ENCODE measurements at places on chromosomes 5 and 9.
A peak's percentile ranks its signal among the peaks of the same experiment; 100 is the strongest.

DNA sequence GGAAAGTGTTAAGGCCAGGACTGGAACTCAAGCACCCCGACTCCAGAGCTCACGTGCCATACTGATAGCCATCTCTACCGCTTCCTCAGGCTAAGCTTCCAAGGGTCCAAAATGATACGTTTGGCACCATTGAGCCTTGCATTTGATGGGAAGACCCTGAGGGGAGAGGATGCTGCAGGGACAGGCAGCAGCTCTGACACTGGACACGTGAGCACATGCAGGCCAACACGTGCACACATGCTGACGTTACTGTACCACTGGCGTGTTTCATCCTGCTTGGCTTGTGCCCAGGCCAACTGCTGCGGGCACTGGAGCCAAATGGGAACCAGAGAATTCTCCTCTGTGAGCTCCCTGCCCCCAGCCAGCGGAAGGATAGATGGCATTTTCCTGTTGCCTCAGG lies 5.2 kb downstream of the FAT2 start:
- no peak for DNase-seq

DNA sequence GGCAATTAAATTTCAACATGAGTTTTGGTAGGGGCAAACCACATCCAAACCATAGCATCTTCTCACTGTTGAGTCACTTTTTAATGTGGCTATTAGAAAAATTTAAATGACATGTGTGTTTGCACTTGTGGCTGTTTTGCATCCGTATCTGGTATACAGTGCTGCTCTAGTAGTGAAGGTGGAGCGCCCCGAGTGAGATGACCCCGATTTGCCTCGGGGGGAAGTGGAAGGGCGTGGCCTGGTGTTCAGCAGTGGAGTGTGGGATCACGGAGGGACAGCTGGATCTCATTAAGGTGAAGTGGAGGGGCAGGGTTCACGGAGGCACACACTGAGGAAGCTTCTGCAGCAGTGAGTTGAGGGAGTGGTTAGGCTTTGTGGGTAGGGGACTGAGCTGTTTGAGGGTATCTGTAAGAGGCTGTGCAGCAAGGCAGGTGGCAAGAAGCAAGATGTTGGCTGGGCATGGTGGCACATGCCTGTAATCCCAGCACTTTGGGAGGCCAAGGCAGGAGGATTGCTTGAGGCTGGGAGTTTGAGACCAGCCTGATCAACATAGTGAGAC lies 6.2 kb upstream of the GMCL2 start:
- DNase-seq: no peak

DNA sequence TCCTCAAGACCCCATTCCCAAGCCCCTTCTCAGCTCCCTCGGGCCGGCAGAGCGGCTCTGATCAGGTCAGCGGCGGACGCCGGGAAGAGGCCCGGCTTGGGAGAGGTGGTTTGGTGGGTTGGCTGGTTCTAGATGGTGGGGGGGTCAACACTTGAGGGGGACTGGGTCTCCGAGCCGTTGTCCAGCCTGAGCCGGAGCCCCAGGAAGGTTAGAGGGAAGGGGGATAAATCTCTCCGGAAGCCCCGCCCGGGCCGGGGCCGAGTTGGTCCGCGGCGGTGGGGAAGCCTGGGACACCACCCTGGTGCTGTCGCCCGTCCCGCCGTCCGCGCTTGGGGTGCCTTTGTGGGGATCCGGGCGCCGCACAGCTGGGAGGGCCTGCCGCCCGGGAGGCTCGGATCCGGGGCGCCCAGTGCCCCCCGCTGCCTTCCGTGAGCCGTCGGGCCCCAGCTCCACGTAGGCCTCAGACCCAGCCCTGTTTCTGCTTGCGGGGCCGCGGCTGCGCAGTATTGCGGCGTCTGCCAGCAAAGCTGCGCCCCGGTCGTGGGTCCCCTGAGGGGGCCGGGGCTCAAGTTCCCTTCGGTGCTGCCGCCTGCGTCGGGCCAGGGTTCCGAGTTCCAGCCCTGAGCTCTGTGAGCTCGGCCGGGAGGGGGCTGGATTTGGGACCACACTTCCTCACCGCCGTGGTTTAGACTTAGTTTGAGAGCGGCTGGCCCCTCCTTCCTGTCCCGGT lies 542 bp upstream of the TRIM52 start:
- DNase-seq: peak; percentile 77

DNA sequence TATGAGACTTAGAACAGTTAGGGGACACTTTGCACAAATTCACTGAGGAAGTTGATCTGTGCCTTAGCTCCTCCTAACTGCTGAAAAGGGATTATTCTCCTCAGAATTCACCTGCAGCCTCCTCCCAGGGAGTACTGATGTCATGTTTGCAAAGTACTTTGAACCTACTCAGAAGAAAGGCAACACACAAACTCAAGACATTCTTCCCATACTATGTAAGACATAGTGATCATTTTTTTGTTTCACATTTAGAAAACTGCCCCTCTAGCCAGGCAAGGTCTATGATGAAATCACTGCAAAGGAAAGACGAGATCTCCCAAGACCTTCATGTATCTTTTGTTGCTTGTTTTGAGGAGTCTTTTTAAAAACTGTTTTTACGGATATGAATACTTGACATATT lies 10.6 kb upstream of the VLDLR start:
- DNase-seq: no peak

DNA sequence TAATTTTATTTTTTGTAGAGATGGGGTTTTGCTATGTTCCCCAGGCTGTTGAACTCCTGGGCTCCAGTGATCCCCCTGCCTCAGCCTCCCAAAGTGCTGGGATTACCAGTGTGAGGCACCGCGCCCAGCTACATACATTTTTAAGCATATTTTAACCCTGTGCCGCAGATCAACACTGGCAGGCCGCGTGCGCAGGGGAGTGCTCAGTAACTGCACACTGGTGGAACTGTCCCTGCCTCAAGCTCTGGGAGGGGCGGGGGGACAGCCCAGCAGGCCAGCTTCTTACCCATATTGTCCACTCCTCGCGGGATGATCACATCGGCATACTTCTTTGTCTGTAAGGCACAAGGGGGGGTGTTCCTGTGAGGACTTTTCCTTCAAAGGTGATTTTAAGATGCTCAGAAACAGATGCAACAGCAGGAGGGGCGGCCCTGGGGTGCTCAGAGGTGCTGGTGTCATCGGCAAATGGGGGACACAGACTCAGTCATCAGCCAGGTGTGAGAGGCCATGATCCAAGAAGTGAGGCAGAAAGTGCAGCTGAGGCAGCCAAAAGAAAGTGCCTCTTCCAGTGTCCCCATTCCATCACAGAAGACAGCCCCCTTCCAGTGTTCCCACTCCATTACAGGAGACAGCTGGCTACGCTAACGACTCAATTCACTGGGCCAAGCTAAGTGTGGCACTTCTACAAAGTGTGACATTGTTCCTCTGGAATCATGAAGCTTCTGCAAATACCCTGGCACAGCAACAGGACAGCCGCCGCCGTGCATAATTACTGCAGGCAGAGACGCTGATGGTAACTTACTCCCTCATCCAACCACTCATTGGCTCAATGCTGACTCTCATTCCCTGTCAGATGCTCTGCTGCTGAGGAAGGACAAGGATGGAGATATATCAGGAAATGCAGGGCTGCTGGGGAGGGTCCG lies 5.2 kb downstream of the UCK1 start:
- DNase-seq: no peak

- DNase-seq: no peak
These were observed 31.6 kb downstream of the LMNB1 start for GRCh38 chr5:126808521-126808988.

DNA sequence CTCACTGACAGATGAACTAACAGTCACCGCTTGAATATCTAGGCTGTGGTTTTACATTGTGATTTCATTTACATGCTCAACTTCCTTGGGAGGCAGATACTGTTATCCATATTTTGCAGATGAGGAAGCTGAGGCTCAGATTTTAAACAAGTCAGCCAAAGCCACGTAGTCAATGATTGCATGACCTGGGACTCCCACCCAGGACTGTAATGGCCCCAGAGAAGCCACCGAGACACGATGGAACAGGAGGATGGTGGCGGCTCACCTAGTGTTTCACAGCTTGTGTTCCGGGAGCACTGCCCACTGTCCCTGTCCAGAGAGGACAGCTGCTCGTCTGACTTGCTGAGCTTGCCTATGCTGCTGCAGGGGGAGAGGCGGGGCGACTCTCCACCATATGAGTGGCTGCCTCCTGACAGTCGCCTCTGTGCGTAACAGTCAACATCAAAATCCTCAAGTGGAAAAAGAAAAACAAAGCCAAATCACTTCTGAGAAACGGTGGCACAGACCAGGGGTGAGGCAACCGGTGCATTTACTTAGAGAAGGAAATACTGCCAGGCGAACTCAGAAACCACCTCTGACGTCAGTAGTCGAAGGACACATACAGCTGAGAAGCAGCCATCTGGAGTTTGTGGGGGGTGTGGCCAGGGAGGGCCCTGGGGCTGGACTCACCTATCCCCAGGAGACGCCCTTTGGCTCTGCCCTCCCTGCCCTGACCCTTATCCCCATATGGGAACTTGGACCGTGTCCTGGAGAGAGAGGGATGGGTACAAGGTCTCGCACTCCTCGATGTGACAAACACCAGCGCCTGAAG lies 82.5 kb downstream of the PRRT1B start:
- peak; percentile 13 for DNase-seq

DNA sequence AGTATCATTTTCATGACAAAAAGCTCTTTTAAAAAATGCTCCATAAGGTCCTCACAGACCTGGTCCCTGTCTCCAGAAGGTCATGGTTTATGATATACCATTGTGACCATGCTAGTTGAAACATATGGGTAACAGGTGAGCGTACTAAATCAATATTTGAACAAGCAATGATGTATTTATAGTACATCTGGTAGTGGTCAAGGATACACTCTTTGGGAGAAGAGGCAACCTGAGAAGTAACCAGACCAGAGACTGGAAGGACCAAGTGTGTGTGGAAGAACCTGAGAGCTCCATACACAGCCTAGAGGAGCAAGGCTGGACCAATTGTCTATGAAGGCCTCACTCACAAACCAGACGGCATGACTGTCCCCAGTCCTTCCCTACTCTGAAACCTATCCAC lies 55.1 kb downstream of the LHFPL2 start:
- no peak for DNase-seq

- DNase-seq: no peak
These were observed 4.4 kb downstream of the GDNF start for GRCh38 chr5:37835380-37835973.

DNA sequence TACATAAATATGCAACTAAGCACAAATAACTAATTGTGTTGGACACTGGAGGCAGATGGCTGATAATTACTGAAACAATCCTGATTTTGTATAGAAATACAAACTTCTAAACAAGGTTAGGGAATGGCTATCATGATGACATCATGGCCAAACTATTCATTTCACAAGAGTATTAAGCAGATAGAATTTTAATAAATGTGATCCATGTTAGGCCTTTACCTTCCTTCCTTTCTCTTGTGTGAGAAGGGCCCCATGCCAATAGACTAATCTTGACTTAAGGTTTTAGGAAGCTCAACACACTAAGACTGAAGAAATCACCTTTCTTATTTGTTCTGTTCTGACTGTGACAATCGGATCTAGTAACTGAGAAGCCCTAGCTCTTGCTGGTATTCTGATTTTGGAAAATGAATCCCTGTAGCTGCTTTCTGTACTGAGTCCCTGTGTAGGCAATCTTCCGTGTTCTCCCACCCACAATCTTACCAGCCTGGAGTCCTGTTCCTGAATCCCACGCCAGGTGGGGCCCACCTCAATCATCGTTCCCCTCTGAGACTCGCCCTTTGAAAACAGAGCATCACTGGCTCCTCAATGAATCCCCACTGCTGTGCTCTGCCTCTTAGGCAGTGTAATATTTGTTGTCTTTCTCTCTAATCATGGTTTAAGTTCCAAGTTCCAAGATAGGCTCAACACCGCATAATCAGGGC lies 168.7 kb upstream of the GNA14 start:
- no peak for DNase-seq

DNA sequence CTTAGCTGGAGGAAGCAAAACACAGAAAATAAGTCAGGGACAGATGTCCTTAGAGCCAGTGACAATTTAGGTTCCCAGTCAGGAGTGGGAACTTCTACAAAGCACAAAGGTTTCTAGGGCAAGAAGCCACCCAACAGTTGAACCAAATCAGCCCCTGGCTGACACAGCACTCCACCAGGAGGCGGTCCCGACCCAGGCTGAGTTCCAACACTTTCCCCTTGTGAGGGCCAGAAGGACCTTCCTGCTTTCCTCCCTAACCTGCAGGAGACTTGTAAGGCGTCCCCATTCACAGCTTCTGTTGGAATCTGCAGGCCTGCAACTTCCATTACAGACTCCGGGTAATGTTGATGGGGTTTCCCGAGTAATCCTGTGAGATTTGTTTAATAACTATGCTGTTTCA lies 416.4 kb upstream of the IRX1 start:
- no peak for DNase-seq

GRCh38 chr5:38168029-38168428 lies 90.3 kb upstream of the EGFLAM start:
- no peak for DNase-seq

DNA sequence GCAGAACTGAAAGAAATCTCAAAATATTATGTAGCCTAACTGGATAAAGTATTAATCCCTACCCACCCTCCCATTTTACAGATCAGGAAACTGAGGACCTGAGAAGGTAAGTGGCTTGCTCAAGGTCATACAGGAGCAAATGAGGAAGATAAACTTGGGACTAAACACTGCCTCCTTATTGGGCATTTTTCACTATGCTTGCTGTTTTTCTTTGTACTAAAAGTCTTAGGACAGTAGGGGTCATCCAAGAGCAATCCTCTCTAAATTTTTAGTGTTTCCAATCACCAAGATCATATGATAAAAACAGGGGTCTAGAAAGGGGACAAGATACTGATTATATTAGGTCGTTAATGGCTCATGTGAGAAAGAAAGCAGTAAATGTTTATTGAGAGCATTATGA lies 80.8 kb downstream of the RORB start:
- DNase-seq: no peak

GRCh38 chr5:161549106-161549505 lies 2.6 kb upstream of the GABRB2 start:
- DNase-seq: no peak

DNA sequence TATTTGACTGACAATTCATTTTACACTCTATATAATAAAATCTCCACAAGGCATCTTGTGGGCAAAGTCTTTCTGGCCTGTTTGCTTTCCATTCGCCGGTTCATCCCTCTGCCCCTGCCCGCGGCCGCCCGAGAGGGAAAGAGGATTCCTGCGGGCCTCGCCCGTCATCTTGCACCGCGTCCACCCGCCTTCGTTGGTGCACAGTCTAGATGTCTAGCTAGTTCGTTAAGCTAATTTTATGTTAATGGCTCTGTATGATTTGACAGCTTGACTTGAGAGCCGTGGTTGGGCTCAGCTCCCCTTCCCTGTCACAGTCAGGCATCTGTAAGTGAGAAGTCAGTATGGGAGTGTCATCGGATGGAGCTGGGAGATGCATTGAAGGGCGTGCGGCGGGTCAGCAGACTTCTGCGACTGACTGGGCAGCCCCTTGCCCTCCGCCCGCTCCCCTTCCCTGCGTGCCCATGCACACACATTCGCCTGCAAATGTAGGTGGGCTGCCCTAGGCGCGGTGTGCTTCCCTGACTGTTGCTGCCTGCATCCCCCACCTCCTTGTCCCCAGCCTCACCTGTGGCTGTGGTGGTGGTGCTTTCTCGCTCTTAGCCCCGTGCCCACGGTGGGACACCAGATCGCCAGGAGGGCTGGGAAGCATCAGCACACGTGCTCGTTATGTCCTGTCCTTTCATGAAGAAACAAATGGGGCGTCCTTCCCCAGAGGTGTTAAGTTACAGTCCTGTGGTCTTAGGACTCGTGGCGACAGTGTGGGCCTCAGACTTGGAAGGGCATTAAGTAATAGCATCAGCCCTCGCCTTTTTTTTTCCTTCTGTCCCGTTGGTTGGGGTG lies 25.9 kb upstream of the PRDM12 start:
- no peak for DNase-seq

GRCh38 chr5:59380350-59380951 lies 513.1 kb downstream of the PDE4D start:
- DNase-seq: no peak

GRCh38 chr5:178580271-178580955 lies 9.8 kb downstream of the COL23A1 start:
- DNase-seq: no peak

- no peak for DNase-seq
These were observed 139.1 kb upstream of the CLINT1 start for GRCh38 chr5:157997991-157998504.
